Activated T-helper 17 cell treated with anti-CD3 and anti-CD28 coated beads, Interleukin-2, amount 50 U/mL, for 72 hours (primary cell): ENCODE measurements at places on chromosomes 7 and 10.

GRCh38 chr10:17747883-17748550 lies 4.0 kb upstream of the TMEM236 start:
- no peak for ATAC-seq

DNA sequence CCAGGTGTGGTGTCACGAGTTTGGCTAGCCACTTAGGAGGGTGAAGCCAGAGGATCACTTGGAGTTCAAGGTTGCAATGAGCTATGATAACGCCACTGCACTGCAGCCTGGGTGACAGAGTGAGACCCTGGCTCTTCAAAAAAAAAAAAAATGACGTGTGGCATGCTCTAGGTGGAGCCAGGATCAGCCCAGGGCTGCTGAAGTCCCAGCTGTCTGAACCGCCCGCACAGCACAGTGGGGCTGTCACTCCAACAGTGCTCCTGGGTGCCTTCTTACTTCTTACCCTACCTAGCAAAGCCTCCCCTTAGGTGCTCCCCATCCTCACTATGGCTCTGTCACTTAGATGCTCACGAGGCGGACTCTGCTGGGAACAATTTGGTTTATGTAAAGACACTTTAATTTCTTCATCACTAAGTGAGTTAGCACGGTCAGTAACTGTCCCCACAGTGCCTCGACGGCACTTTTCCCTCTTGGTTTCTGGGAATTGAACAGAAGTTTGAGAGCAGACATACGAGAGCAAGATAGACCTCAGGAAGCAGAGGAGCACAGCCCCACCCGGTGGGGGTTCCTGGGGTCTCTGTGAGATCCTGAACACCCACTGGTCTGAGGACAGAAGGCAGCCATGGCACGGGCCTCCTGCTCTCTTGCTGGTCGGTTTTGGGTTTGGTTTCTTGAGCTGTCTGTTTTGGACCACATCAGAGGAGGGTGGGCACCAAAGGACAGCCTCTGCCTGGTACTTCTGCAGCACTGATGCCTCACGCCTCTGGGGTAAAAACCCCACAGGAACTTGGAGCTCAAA lies 66.2 kb upstream of the BTBD16 start:
- ATAC-seq = no peak

DNA sequence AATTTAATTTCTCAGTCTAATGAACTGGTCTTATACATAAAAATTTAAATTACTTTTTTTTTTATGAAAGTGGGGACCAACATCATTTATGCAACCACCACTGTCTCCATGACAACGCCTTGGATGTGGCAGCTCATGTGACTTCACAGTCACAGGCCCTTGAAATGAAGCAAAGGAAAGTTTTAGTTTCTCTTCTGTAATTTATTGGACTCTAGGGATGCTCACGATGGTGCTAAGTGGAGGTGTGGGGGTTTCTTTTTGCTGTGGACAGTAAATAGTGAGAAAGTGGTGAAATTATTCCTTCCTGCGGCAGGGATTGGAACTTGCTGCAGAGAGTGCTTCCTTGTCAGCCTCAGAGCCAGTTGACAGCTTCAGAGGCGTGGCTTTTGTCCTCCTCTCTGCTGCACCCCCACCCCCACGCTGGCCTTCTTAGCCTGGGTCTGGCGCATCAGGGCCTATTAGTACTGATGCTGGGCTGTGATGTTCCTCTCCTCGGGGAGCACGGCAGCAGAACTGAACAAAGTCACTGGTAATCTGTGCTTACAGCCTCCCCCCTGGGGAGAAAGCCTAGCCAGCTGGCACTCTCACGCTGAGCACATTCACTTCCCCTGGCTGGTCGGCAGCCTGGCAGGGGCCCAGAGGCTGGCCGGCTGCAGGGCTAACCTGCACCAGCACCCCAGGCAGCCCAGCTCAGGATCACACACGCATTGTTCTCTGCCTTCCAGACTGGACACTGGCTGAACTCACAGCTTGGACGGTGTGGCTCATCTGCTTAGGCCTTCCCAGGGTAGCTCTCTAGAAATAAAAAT lies 517.5 kb upstream of the GALNT17 start:
- no peak for ATAC-seq

- no peak for ATAC-seq
These were observed 1180.6 kb upstream of the AUTS2 start for GRCh38 chr7:68417659-68418058.

DNA sequence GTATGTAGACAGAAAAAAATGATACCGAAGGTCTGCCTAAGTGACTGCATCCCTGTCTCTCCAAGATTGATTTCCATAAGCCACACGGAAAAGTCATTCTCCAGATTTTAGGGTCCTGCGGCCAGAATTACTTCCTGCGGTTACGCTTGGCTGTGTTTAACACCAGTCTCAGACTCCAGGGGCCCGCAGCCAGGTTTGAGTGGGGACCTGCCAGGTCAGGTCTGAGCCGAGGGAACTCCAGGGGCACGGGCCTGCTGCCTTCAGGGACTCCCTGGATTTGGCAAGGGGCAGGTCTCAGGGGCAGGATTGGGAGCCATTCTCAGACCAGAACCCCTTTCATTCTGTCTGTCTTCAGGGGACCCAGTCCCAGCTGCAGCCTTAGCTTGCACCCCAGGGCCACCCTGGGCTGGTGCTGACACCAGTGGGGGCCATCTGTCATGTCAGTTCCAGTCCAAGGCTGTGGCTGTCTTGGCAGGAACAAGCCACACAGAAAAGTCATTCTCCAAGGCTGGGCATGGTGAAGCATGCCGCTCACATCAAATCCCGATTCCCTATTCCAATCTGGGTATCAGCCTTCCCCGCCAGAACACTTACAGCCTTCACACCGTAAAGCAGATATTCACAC lies 39.0 kb downstream of the TMEM120A start:
- ATAC-seq = no peak

- ATAC-seq = no peak
These were observed 10.8 kb upstream of the LRRC4 start for GRCh38 chr7:128042012-128042411.

DNA sequence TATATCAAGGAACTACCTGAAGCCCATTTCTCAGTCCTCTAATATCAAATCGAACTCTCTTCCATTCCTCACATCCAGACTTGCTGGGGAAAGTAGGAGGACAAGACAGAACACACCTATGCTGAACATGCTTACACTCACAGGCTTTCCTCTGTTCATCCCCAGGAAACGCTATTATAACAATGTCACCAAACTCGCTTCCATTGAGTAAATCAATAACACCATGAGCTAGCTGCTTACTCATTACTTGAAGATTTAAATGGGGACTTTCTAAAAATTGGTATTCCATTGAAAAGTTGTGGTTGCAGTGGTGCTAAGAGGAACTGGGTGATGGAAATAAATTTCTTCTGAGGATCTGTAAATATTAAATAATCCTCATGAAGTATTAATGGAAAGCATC lies 88.8 kb downstream of the SLC25A13 start:
- no peak for ATAC-seq

- ATAC-seq = no peak
These were observed 669.8 kb downstream of the SUGCT start for GRCh38 chr7:40804477-40805215.

GRCh38 chr7:116593359-116594075 lies 68.7 kb downstream of the CAV1 start:
- no peak for ATAC-seq

DNA sequence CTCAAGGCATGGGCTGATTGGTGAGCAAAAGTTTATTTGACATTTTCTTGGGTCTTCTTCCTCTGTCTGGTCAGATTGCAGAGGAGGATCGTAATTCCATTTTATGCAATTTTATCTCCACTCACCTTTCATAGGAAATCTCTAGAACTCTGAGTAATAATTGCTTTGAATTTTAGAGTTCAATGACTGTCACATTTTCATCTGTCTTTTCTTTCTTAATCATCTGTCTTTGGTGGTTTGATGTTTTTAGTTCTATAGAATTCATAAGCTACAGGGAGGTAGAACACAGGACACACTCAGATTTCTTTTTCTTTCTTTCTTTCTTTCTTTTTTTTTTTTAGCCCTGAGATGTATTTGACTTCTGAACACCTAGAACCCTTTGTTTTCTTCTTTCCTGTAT lies 11.6 kb downstream of the GATA3 start:
- peak; percentile 61 for ATAC-seq

GRCh38 chr7:78350391-78350790 lies 551.8 kb downstream of the PHTF2 start:
- ATAC-seq = no peak

- ATAC-seq = peak; percentile 96
These were observed 127.5 kb downstream of the ABCA13 start for GRCh38 chr7:48298779-48299178.

GRCh38 chr7:102913826-102914225 lies 1.0 kb downstream of the LRRC17 start:
- ATAC-seq = no peak

GRCh38 chr10:14302035-14302434 lies 28.7 kb downstream of the FRMD4A start:
- ATAC-seq = no peak

GRCh38 chr7:27767374-27767773 lies 27.4 kb downstream of the TAX1BP1 start:
- ATAC-seq = no peak

- peak; percentile 95 for ATAC-seq
These were observed 13.1 kb upstream of the SGMS1 start for GRCh38 chr10:50636618-50637579.

DNA sequence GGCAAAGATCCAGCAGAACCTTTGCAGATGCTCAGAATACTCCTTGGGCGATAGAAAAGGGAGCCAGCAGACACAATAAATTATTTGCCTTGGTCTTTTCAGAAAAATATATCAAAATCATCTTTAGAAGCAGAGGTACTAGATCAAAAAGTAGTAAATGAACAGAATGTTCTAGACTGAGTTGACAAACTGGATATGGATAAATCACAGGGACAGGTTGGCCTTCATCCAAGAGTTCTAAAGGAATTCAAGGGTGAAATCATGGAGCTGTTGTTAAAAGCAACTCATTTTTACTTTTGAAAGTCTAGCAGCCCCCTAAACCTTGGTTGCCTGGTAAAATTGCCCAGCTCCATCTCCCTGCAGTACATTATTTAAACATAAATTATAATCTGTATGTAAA lies 99.1 kb downstream of the PLCE1 start:
- ATAC-seq = no peak

- peak; percentile 44 for ATAC-seq
These were observed 25.8 kb downstream of the BRAF start for GRCh38 chr7:140898786-140899536.

GRCh38 chr7:99383203-99383602 lies 8.7 kb downstream of the ARPC1B start:
- ATAC-seq = no peak

- peak; percentile 72 for ATAC-seq
These were observed 31.4 kb upstream of the NPVF start for GRCh38 chr7:25259487-25260243.

GRCh38 chr10:58859526-58859925 lies 316.9 kb upstream of the PHYHIPL start:
- no peak for ATAC-seq

- ATAC-seq = no peak
These were observed 300.2 kb downstream of the WDR37 start for GRCh38 chr10:1356349-1356748.

GRCh38 chr10:932589-932988 lies 1.1 kb upstream of the LARP4B start:
- no peak for ATAC-seq

DNA sequence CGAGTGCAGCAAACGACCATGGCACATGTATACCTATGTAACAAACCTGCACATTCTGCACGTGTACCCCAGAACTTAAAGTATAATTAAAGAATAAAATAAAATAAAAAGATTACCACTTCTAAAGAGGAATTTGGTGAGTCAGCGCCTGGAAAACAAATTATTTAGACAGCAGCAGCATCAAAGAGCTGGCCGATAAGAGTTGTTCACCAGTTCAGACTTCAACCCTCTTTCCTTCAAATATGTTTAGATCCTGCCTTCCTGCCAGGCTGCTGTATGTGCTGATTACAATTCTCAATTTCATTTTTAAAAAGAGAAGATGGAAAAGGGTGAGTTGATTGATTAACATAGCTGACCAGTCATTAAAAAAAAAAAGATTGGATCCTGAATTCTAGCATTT lies 672.0 kb upstream of the NRP1 start:
- ATAC-seq = no peak

DNA sequence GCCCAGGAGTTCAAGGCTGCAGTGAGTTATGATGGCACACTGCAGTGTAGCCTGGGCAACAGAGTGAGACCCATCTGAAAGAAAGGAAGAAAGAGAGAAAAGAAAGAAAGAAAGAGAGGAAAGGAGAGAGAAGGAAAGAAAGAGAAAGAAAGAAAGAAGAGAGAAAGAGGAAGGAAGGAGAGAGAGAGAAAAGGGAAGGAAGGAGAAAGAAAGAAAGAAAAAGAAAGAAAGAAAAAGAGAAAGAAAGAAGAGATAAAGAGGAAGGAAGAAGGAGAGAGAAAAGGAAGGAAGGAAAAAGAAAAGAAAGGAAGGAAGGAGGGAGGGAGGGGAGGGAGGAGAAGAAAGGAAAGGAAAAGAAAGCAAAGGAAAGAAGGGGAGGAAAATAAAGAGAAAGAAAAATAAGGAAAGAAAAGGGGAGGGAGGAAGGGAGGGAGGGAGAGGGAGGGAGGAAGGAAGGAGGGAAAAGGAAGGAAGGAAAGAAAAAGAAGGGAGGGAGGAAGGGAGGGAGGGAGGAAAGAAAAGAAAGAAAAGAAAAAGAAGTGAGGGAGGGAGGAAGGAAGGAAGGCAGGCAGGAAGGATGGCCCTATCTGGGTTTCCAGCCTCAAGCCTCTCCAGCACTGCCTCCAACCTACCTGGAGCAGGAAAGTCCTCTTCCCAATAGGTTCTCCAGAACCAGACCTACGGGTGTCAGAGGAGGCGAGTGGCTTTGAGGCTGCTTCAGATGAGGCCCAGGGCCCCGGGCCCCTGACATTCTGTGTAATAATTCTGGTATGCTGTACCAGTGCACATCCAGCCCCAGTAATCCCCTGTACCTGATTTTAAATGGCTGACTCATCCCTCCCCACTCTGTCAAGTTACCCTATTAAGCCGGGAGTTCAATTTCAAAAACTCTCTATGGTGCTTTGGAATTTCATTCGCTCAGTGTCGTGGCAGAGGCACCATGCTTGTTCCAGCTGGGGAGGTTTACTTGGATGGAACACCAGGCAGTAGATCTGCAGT lies 6.8 kb upstream of the PARD3 start:
- no peak for ATAC-seq

DNA sequence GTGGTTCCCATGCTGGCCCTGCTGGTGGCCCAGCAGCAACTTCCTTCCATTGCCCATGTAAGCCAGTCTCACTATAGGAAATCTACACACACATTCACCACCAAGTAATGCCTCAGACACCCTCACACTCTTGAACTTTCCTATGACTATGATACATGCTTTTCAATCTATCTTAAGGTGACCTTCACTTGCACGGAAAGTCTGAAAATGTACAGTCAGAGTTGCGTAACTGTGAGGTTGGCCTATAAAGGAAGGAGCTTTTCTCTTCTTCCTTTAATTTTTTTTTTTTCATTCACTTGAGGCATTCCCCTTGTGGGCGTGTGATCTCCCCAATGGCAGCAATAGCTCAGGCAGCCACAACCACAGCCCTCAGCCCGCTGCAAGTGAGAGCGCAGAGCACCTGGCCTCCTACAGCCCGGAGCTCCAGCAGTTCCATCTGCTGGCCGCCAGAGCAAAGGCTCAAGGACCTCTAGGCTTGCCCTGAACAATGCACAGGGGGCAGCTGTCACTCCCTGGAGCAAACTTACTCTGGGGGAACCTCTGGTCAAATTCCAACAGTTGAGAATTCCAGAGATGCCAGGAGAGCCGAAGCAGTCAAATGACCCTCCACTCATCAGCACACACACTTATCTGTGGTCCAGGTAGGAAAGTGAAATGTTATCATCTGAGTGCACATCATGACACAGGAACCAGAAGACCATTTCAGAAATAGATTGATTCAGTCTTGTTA lies 123.1 kb upstream of the ADO start:
- ATAC-seq = peak; percentile 93
